ENCODE measurements at places on chromosomes 16 and 17.

GRCh38 chr16:8963010-8963820 lies 491 bp downstream of the USP7 start:
- DNase-seq: no peak

GRCh38 chr16:19006446-19007315 lies 22.9 kb downstream of the TMC7 start:
- no peak for DNase-seq

GRCh38 chr16:19130852-19131824 lies 17.4 kb downstream of the ITPRIPL2 start:
- no peak for DNase-seq

DNA sequence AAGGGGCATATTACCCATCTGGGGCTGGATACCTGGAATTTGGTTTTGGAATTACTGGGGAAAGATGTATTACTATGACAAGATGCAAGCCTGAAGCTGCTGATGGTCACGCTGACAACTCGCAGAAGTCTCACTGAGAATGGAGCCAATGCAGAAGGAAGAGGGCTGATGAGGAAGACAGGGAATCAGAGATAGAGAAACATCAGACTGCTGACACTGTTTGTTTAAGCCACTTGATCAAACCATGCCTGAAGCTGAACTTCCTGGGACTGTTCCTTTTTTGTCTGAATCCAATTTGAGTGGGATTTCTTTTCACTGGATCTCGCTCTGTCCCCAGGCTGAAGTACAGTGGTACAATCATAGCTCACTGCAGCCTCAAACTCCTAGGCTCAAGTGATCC lies 133.9 kb downstream of the GAS7 start:
- DNase-seq: no peak

- no peak for DNase-seq
These were observed 74.1 kb downstream of the NT5M start for GRCh38 chr17:17377071-17377967.

GRCh38 chr16:83164816-83165215 lies 538.0 kb downstream of the CDH13 start:
- no peak for DNase-seq

GRCh38 chr17:16345565-16345964 lies 7.7 kb downstream of the CENPV start:
- DNase-seq: no peak
